ENCODE measurements at places on chromosomes 11 and 22.

- DNase-seq = no peak
These were observed 93.2 kb downstream of the TBC1D22A start for GRCh38 chr22:46855681-46856080.

- no peak for DNase-seq
These were observed 819.8 kb downstream of the OPCML start for GRCh38 chr11:132712466-132712865.

DNA sequence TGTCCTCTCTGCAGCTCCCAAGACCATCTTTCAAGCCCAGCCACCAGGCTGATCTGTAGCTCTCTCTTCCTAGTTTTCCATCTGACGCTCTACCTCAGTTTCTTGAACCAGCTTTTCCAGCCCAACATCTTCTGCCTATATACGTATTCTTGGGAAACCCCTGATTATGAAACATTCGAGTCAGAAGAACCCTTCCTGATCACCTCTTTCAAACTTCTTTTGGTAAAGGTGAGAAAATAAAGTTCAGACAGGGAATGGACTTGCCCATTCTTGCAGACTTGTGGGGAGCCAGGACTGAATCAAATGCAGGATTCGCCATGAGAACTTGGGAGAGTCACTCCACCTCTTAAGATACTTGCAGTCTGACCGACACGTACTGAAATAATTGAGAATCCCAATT is 169.5 kb upstream of the NARS2 start:
- DNase-seq = no peak

- DNase-seq = no peak
These were observed 79.5 kb downstream of the PARVA start for GRCh38 chr11:12456651-12457579.

DNA sequence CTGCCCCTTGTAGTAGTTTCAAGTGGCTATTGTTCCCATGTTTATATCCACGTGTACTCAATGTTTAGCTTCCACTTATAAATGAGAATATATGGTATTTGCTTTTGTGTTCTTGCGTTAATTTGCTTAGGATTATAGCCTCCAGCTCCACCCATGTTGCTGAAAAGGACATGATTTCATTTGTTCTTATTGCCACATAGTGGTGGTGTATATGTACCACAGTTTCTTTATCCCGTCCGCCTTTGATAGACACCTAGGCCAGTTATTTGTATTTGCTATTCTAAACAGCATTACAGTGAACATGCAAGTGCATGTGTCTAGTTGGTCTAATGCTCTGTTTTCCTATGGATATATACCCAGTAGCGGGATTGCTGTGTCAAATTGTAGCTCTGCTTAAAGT is 6.8 kb downstream of the OR51B2 start:
- no peak for DNase-seq

- no peak for DNase-seq
These were observed 134.7 kb downstream of the GRIK4 start for GRCh38 chr11:120646206-120646605.

GRCh38 chr22:44347080-44347479 is 34.3 kb upstream of the SHISAL1 start:
- DNase-seq = no peak

Data from BE2C (cell line).